ENCODE measurements at places on chromosomes 2 and 18.

DNA sequence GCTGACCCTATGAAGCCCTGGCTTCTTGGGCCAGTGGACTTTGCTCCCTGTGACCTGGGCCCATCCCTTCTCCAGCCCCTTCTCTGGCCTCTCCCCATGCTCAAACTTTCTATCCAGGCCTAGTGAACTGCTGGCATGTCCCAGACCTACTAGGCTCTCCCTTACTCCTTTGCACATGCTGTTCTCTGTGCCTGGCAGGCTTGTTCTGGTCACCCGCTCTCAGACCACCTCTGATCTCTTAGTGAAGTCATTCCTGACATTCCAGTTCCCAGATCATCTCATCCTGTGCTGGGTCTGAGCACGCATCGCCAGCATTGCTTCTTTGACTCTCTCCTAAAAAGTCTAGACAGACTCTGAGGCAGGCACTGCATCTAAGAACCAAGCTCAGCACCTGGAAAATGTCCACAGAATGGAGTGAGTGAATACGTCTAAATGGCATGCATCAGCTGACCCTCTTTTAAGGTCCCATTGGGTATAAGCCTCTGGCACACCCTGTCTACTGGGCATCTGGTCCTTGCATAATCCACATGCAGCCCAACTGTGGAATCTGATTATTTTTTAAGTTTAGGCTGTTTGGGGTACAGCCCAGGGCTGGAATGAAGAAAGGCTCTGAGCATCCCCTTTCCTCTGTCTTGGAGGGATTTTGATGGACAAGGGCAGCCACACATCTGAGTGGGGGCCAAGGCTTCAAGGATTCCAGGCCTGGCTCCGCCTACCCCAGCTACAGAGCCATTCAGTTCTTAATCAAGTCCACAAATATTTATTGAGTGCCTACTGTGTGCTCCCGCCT lies 130.6 kb upstream of the HAAO start:
- no peak for DNase-seq

GRCh38 chr2:128488434-128488833 lies 169.8 kb upstream of the HS6ST1 start:
- DNase-seq = no peak

GRCh38 chr18:78607784-78608183 lies 371.8 kb upstream of the SALL3 start:
- DNase-seq = no peak

- no peak for DNase-seq
Observed at GRCh38 chr2:29040552-29040951, 33.8 kb downstream of the PCARE start.

GRCh38 chr2:60634438-60634837 lies 81.0 kb upstream of the BCL11A start:
- no peak for DNase-seq

DNA sequence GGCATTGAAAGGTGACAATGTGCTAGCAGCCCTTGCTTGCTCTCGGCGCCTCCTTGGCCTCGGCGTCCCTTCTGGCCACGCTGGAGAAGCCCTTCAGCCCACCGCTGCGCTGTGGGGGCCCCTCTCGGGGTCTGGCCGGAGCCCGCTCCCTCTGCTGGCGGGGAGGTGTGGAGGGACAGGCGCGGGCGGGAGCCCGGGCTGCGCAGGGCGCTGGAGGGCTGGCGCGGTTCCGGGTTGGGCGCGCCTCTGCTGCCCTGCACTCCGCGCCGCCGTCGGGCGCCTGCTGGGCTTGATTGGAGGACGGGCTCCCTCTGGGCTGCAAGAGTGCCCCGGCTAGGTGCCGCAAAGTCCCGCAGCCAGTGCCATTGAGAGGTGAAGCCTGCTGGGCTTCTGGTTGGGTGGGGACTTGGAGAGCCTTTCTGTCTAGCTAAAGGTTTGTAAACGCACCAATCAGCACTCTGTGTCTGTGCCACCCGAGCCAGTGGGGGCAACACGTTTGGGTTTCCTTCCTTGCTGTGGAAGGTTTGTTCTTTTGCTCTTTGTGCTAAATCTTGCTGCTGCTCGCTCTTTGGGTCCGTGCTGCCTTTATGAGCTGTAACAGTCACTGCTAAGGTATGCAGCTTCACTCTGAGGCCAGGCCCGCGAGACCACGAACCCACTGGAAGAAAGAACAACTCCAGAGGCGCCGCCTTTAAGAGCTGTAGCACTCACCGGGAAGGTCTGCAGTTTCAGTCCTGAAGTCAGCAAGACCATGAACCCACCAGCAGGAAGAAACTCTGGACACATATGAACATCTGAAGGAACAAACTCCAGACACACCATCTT lies 14.8 kb upstream of the IMP4 start:
- DNase-seq = no peak

All from pulmonary artery endothelial cell (primary cell).